ENCODE measurements at places on chromosomes 6 and 20. TPM values are rescaled to one million over a fixed set of nuclear protein-coding genes. Genes with fewer than 3 reads are reported as not detected.
A peak's percentile ranks its signal among the peaks of the same experiment; 100 is the strongest.

DNA sequence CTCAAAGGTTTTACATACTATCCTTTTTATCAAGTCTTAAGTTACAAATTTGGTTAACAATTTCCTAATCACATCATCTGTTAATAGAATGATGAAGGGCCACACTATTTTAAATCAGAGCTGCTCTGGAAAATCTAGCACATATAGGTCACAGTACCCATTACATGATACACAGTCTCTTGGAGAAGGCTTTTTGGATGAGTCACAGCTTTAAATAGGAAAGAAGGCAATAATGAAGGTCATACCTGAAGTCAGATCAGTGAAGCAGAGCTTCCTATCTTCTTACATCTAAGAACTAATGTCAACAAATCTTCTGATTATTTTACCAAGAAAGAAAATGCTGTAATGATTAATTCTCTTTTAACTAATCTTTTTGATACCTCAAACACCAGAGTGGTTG, 248.5 kb downstream of the BTBD9 start:
- no peak for ATAC-seq

DNA sequence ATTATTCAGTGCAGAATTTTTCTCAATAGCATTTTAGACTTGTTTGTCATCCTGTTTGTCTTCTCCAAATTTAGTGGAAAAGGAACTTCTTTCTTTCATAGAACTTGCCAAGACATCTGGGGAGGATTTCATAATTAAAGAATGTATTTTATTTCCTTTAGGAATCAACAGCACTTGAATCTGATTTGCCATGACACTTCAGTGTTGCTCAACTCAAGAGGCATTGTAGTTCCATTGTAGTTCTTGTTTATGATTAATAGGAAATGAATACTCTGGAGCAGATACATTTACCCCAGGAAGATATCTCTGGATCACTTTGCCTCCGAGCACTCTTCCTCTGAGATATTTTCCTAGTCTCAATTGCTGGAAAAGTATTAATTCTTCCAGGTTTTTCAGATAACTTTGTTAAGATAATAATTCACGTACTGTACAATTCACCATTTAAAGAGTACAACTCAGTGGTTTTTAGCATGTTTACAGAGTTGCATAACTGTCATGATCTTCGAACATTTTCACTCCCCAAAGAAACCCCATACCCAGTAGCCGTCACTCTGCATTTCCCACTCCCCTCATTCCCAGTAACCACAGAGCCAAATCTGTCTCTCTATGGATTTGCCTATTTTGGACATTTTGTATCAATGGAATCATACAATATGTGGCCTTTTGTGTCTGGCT, 29.7 kb downstream of the AKAP12 start:
- ATAC-seq = no peak

DNA sequence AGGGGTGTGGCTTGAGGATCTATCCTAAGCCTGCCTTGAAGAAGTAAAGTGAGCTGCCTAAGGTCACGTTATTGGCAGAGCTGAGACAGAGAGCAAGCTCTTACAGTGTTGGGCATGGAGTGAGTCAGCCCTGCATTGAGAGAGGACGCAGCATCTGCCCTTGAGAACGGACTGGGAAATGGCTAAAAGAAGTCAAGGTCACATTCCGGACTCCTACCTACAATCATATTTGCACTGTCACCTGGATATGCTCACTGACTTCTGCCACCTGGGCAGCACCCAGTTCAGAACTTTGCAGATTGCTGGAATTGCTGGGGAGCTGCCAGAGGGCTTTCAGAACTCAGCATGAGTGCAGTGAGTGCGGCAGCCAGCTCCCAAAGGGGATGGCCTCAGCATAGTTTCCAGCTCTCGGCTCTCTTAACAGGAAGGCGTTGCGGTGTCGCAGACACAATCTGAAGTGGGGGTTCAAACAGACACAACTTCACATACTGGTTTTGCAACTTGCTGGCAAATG, 199.3 kb upstream of the SGK1 start:
- peak; percentile 90 for ATAC-seq

GPR63 gene
- 0.31 TPM for total RNA-seq

DNA sequence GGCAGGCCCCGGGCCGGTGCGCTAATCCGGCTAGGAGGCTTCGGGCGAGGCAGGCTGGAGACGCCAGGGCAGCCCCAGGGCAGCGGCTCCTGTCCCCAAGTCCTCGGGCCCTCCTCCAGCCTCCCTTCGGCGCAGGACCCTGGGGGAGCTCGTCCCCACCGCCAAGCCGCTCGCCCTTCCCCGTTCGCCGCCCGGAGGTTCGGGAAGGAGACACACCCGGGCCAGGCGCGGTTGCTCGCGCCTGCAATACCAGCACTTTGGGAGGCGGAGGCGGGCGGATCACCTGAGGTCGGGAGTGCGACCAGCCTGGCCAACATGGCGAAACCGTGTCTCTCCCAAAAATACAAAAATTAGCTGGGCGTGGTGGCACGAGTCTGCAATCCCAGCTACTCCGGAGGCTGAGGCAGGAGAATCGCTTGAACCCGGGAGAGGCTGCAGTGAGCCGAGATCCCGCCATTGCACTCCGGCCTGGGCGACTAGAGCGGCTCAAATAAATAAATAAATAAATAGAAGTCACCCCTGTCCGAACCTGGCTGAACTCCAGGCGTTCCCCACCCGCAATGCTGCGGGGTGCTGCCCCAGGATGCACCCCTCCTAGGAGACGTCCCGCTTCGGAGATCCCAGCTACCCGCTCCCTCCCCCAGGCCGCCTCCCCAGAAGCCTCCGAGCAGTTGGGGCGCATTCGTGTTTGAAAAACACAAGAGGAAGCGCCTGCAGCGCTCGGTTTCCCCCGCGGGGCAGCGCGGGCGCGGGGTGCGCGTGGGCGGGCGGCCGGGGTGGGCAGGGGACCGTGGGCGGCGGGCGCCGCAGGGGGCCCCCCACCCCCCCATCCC, 27.5 kb downstream of the SERPINB9 start:
- peak; percentile 73 for ATAC-seq

GRCh38 chr6:157405986-157406385, 25.0 kb downstream of the ZDHHC14 start:
- no peak for ATAC-seq

DNA sequence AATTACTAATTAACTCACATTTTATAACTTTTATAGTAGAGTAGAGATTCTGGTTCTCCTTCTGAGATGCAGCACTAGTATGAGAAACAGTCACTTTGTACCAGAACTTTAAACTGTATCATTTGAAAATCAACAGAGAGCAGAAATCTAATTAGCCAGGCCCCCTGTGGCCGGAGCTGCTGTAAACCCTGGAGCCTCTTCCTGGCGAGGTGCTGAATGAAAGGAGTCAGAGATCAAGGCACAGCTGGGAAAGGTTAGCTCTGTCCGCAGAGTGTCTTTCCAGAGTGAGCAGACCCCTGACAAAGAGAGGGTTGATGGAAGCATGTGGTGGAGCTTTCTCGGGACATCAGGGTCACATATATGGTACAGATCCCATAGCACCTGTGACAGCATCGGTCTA, 703.8 kb downstream of the RFPL4B start:
- ATAC-seq = no peak

- ATAC-seq = no peak
Measured at GRCh38 chr6:15773806-15774410, 111.1 kb upstream of the DTNBP1 start.

GRCh38 chr6:9272671-9273070, 837.3 kb upstream of the SLC35B3 start:
- no peak for ATAC-seq

SLC17A3 gene
- not detected for total RNA-seq

KCNS1 gene
- total RNA-seq = 0.27 TPM

SRMS gene
- 0.21 TPM for total RNA-seq

SYCP2 gene
- total RNA-seq = 2.6 TPM

- ATAC-seq = no peak
Measured at GRCh38 chr6:29491574-29491973, 3.8 kb upstream of the MAS1L start.

DNA sequence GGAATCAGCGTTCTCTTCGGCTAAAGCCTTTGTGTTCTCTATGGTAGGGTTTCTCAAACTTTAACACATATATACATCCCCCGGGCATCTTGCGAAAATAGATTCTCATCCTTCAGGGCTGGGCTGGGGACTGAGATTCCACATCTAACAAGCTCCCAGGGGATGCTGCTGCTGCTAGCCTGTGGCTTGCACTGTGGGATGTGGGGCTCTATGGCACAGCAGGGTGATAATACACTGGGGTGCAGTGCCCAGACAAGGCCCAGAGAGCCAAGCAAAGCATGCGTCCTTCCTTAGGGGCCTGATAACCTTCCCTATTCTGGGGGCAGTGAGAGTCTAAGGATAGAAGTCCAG, 102.0 kb downstream of the LAMP5 start:
- ATAC-seq = no peak

DNA sequence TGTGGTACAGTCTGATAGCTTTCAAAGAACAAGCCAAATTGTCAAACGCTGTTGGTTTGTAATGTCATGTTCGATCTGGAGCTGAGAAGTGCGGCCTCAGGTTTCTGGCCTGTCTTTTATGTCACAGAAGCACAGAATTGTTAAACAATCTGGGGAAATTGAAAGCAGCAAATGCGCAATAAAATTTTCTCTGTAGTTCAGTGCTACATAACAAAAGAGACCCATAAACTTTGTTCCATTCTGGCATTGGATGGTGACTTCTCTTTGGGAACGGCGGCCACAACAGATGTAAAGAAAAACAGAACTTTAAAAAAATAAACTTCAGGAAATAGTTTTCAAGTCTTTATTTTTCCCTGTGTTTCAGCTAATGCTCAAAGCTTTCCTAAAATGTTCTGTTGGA, 106.9 kb downstream of the PRL start:
- ATAC-seq = no peak

DNA sequence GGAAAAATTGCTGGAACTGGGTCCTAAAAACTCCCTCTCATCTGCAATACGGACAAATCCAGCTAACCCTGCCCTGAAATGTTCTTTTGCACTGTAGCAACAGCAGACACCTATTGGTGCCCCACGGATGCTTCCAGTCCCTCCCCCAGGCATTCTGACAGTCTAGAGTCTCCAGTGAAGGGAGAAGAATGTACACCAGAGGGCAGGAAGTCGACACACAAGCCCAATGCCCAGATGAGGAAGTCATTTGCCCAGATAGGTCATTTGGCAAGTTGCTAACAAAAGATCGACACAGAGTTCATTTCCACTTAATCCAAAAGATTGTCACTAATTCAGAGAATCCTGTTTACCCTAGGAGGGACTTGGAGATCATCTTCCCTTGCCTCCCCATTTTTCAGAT, 293.0 kb upstream of the PRDM1 start:
- ATAC-seq = no peak

DNA sequence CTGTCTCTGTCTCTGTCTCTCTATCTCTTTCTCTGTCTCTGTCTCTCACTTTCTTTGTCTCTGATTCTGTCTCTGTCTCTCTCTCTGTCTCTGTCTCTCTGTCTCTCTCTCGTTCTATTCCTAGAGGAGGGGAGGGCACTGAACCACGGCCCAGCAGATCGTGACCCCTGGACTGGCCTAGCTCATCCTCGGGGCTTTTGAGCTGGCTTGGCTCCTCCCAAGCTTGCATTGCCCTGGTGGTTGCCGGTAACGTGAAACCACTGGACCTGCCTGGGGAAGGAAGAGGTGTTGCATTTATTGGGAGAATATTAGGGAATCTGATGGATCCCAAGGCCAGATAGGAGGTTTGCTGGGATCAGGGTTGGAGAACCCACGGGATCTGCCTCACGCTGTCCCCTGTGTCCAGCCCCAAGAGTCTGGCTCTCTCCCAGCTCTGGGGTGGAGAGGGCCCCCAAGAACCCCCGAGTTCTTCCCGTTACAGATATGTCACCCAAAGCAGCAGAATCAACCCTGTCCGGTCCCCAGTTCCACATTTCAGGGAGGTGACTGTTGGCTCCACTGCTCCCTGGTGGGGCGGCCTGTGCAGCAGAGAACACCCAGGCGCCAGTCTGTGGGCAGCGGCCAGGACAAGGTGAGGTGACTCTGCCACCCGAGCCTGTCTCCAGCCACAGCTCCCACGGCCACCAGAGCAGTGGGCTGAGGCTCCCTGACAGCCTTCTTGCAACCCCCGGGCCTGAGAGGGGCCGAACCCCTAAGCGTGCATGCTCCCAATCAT, 228.3 kb downstream of the TTLL2 start:
- no peak for ATAC-seq

KCNQ5 gene
- total RNA-seq = 1.3 TPM

DNA sequence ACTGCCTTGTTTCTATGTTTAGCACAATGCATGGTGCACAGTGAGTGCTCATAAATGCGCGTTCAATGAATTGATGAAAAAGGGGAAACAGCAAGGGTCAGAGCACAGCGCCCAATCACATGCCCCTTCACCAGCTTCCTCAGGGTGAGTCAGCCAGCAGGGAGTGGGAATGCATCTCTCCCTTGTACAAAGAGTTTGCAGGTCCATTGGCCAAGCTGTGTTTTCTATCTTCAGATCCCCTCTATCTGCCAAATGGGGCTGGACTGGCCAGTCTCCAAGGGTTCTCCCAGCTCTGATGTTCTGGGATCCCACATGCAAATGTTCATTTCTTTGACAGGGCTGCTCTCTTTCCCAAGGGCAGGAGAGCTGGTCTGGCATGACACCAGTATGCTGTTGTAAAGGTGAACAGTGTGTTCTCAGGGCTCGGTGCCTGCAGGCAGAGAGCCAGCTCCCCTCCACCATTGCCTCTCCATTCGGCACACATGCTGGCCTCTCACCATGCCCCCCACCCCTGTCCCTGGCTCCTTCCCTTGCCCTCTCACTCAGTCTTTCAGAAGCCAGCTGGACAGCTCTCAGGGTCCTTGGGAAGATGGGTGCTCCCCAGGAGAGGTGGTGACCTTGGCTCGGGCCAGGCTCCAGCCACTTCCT, 25.0 kb downstream of the ANGPT4 start:
- ATAC-seq = peak; percentile 52

PACRG gene
- 12.2 TPM for total RNA-seq

C6orf163 gene
- total RNA-seq = 2.4 TPM

GRCh38 chr6:113095841-113096240, 748.7 kb downstream of the RFPL4B start:
- ATAC-seq = no peak

DNA sequence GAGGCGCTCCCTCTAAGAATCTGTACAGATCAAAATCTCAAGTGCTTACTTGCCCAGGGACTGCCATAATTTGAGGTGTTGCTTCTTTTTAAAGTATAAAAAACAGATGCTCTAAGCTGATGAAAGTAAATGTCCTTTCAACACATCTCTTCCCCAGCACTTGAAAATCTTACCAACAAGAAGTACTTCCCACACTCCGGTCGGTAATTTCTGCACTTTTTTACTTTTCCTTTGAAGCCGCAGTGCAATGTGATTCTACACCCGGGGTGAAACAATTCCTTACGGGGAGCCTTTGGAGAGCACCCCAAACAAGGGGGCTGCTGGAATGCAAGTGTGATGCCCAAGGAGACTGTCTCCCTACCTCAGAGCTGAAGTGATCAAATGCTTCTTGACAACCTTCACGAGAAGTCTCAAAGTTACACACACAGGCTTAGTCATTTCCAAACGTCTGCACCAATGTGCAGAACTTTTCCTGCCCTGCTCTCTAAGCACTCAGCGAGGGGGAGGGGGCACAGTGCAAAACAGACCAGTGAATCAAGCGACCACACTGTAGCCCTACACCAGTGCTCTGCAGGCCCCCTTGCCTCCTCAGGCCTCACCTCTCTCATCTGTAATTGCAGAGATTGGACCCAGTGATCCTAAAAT, 56.7 kb downstream of the ATXN1 start:
- no peak for ATAC-seq
